ENCODE measurements at places on chromosomes 13 and 19.

GRCh38 chr13:42992764-42993122 is 702 bp upstream of the EPSTI1 start:
- DNase-seq, result no peak

DNA sequence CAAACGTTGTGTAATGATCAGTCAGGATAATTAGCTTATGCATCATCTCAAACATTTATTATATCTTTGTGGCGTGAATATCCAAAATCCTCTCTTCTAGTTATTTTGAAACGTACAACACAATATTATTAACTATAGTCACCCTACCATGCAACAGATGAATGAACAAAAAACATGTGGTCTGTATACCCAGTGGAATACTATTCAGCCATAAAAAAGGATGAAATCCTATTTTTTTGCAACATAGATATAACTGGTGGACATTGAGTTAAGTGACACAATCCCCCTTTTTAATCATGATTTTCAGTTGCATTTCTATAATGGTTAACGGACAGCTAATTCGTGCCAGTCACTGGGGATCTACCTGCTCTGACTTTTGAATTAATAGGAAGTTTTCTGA is 145.6 kb downstream of the SOX1 start:
- no peak for DNase-seq

GRCh38 chr19:3187662-3188511 is 2.2 kb downstream of the NCLN start:
- no peak for DNase-seq

DNA sequence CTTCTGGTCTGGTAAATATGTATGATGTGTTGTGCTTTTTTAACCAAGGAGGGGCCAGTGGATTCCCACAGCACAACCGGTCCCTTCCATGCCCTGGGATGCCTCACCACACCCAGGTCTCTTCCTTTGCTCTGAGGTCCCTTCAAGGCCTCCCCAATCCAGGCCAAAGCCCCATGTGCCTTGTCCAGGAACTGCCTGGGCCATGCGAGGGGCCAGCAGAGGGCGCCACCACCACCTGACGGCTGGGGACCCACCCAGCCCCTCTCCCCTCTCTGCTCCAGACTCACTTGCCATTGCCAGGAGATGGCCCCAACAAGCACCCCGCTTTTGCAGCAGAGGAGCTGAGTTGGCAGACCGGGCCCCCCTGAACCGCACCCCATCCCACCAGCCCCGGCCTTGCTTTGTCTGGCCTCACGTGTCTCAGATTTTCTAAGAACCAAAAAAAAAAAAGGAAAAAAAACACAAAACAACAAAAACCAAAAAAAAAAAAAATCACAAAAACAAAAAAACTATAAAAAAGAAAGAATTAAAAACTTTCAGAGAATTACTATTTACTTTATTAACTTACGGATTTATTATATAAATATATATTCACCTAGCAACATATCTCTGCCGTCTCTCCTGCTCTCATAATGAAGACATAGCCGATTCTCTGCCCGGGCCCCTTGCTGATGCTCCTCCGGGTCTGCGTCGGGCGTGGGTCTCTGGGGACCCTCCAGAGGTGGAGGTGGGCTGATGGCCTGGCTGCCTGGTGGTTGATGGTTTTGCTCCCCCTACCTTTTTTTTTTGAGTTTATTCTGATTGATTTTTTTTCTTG is 14.4 kb downstream of the CAPN12 start:
- DNase-seq, result peak; percentile 48

- no peak for DNase-seq
These were observed 16.0 kb downstream of the IRGC start for GRCh38 chr19:43731846-43732245.

GRCh38 chr19:16226878-16227836 is 29.4 kb downstream of the AP1M1 start:
- DNase-seq, result no peak

- DNase-seq, result no peak
These were observed 12.2 kb downstream of the PPP1R12C start for GRCh38 chr19:55105237-55105636.

- DNase-seq, result no peak
These were observed 21.1 kb upstream of the NPAS1 start for GRCh38 chr19:46998445-46999125.

DNA sequence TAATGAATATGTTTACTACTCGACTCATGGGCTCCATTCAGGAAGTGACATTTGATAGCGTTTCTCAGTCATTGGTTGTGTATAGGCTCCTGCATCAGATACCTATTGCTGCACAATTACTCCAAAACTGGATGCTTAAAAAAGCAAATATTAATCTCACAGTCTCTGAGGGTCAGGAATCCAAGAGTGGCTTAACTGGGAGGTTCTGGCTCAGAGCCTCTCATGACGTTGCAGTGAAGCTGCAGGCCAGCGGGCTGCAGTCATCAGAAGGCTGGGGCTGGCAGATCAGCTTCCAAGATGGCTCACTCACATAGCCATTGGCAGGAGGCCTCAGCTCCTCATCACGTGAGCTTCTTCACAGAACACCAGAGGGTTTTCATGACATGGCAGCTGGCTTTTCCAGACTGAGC is 525.1 kb upstream of the NBEA start:
- DNase-seq, result no peak

- no peak for DNase-seq
These were observed 20.4 kb downstream of the ZBTB7A start for GRCh38 chr19:4046362-4046691.

GRCh38 chr13:20980899-20981298 is 78.4 kb upstream of the XPO4 start:
- no peak for DNase-seq

- no peak for DNase-seq
These were observed 258.8 kb upstream of the SPRY2 start for GRCh38 chr13:80599765-80600164.

- DNase-seq, result no peak
These were observed 3.6 kb upstream of the REXO1 start for GRCh38 chr19:1851654-1852580.

GRCh38 chr13:43611281-43612273 is 175.2 kb downstream of the ENOX1 start:
- no peak for DNase-seq

Data from stimulated activated CD4-positive, alpha-beta T cell treated with anti-CD3 and anti-CD28 coated beads, TNF-alpha, amount 100 ng/mL, for 1 hour (primary cell).